Stimulated activated CD4-positive, alpha-beta T cell treated with anti-CD3 and anti-CD28 coated beads, Interleukin-15, amount 100 ng/mL, for 48 hours (primary cell): ENCODE measurements at places on chromosomes 12 and 14.

GRCh38 chr12:18327036-18327435, 65.7 kb downstream of the PIK3C2G start:
- DNase-seq, result no peak

DNA sequence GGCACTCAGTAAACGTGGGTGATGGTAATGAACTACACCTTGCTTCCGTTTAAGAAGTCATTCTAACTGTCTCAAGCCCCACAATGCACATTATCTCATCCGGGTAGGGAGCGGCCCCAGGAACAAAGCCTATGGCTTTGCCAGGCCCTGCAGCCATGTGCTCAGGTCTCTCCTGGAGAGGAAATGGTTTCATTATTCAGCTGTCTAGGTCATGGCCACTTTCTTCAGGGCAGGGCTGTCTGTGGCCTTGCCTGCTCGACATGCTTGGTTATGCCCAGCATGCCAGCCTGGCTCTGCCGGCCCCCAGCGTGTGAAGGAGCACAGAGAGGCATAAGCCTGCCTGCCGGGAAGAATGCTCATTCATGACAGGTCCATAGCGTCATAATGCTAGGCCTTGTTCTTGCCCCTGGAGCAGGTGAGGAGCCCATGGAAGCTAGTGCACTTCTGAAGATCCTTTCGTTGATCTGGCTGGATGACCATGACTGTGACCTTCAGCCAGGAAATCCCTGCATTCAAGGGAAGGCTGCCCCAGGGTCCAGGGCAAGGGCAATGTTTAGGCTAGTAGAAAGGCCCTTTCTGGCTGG, 26.3 kb upstream of the FOS start:
- no peak for DNase-seq

- DNase-seq, result no peak
These were observed 220.6 kb upstream of the TMEM260 start for GRCh38 chr14:56358851-56359614.

DNA sequence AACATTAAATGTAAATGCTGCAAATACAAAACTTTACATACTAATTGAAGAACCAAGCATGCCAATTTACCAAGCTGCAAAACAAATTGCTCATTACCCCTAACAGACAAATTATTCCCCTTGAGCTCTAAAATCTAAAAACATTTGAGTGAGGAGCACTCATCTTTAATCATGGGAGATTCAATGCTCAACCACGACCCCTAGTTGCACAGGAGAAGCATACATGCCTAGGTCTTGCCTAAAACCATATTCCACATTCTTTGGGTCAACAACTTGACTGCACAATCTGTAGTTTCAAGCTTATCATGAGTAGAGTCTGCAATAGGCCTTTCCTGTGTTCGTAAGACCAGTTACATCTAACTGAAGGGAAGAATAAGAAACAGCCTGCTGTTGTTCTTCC, 69.7 kb downstream of the MGAT4C start:
- DNase-seq, result no peak

GRCh38 chr14:91326514-91327249, 82.2 kb upstream of the GPR68 start:
- DNase-seq, result no peak
